Melanocyte of skin (primary cell): ENCODE measurements at places on chromosomes 3 and 15. TPM values are rescaled to one million over a fixed set of nuclear protein-coding genes. Genes with fewer than 3 reads are reported as not detected.

The EXD1 gene
- under 0.01 TPM in 1 of 2 replicates, not detected in the other for total RNA-seq

The GOLGA8T gene
- total RNA-seq = not detected in 2 replicates

The C3orf70 gene
- total RNA-seq = 7.6 and 16.7 TPM in 2 replicates

The UNC13C gene
- total RNA-seq = under 0.01 TPM in 1 of 2 replicates, not detected in the other

The MAP1A gene
- 4.8 and 6.5 TPM in 2 replicates for total RNA-seq

The EBLN2 gene
- 5.5 and 8.7 TPM in 2 replicates for total RNA-seq

The GOLGA8O gene
- total RNA-seq = 0.67 TPM in 1 of 2 replicates, not detected in the other

The PRTG gene
- 9.0 and 13.3 TPM in 2 replicates for total RNA-seq

The GHRL gene
- total RNA-seq = not detected in 2 replicates

The PDZRN3 gene
- 35.8 and 49.4 TPM in 2 replicates for total RNA-seq
